Left forelimb (tissue), 1 donor: ENCODE measurements at places on chromosomes 1 and 21.
A peak's percentile ranks its signal among the peaks of the same experiment; 100 is the strongest.

DNA sequence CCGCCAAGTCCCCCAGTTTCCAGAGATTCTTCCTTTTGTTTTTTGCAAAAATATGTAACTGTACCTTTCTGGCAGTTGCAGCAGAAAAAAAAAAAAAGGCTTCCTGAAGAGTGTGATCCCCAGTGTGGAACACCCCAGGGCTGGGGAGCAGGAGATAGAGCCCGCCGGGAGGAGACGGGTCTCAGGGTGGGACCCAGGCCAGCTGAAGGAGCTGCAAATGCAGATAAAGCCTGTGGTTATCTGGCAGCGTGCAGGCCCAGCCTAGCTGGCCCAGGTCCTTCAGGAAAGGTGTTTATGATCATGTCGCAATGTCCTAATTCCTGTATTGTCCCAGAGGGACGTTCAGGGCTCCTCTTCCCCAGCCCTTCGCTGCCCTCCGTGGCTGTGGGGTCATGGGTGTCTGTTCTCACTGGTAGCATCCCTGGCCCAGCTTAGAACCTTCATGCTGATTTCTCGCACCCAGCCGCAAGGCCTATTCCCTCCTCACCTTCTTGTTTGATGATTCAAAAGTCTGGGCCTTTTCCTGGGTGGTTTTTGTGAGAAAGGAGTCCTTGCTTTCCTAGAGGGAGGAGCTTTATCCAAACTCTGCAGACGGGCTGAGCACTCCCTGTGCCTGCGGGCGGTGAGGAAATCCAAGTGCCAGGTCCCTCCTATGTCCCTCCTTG is 26.2 kb downstream of the RNF187 start:
- DNase-seq = peak; percentile 51

DNA sequence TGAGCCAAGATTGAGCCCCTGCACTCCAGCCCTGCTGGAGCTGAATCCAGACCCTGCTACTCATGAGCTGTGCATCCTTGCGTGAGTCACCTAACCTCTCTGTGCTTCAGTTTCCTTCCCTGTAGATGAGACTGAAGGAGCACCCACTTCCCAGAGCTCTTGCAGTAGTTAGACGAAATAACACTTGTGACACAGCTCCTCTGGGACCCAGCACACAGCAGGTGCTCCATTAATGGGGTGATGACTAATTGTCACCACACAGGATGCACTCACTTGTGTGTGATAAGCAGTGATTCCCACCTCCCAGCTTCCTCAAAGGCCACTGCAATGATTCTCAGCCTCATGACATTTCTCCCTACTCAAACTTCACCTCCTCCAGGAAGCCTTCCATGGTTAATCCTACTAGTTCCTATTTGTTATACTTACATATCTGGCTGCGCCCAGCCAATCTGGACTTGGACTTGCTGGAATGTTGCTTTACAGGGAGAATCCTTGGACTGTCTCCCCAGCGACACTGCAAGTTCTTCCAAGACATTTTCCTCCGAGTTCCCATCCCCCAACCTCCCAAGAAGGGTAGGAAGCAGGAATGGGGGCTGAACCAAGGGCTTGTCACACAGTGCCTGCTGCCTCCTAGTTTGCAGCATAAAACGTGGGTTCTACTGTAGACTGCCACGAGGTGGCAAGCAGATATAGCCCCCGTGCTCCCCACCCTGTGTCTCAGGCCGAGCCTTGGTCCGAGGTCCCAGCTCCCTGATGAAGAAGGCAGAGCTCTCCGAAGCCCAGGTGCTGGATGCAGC is 17.2 kb downstream of the DRAXIN start:
- DNase-seq = no peak

DNA sequence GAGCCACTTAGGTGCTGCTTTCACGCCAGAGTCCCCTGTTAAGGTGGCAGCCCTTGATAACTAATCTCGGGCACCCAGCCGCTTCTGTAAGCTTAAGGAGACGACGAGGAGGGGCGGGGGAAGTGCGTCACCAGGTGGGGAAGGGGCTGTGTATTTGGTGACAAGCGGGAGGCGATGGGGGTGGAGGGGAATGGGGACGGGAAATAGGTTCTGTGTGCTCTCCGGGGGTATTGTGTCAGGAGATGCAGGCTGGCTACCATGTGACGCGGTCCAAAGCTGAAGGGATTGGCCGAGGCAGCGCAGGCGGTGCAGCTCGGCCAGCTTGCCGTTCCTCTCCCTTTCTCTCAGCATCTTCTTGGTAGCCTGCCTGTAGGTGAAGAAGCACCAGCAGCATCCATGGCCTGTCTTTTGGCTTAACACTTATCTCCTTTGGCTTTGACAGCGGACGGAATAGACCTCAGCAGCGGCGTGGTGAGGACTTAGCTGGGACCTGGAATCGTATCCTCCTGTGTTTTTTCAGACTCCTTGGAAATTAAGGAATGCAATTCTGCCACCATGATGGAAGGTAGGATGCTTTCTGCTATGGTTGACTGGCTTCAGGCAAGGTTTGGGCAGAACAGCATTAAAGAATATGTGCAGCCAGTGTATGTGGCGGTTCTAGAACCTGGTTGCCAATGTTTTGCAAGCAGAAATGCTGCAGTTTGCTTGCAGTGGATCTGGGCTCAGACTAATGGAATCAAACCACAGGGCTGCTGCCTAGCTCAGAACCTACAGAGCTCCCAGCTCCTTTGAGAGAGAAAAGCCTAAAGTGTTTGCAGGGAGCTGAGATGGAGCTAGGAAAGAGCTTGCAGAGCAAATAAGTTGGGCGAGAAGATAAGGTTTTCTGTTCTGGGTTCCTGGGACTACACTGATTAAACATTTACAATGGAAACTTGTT is at the start of gene SGIP1:
TSS of gene SGIP1 (plus strand) at position 350 of the 937 bp plus-strand sequence. CDS start at position 556, 206 bp downstream.
- DNase-seq = no peak

- no peak for DNase-seq
These were observed 12.6 kb upstream of the IL12RB2 start for GRCh38 chr1:67294836-67295617.

DNA sequence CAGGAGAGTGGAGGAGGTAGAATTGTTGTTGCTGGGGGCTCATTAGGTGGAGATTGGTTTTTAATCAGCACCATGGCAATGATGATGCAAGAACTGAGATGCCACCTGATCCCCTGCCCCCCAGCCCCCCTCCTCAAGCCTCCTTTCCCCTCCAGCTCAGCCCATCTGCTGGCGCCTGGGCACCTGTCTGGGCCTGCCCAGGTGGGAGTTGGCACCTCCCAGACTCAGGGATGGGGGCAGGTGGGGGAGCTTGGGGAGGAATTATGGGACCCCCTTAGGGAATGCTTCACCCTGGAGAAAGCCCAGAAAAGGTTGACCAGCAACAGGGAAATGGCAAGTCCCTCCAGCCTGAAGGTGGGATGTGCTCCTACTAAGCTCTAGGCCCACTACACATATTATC is 1.5 kb upstream of the NHLH1 start:
- DNase-seq = no peak

- DNase-seq = no peak
These were observed 5.7 kb downstream of the FBLIM1 start for GRCh38 chr1:15764269-15764764.

- no peak for DNase-seq
These were observed 82.5 kb downstream of the NRIP1 start for GRCh38 chr21:14982336-14982735.

- no peak for DNase-seq
These were observed 41.1 kb downstream of the PRKAA2 start for GRCh38 chr1:56686169-56686568.

- no peak for DNase-seq
These were observed 32.8 kb upstream of the DNASE2B start for GRCh38 chr1:84365225-84366221.

GRCh38 chr21:42892582-42892930 is 553 bp upstream of the NDUFV3 start:
- DNase-seq = no peak

- no peak for DNase-seq
These were observed 80.2 kb upstream of the PPP2R5A start for GRCh38 chr1:212205006-212205405.

DNA sequence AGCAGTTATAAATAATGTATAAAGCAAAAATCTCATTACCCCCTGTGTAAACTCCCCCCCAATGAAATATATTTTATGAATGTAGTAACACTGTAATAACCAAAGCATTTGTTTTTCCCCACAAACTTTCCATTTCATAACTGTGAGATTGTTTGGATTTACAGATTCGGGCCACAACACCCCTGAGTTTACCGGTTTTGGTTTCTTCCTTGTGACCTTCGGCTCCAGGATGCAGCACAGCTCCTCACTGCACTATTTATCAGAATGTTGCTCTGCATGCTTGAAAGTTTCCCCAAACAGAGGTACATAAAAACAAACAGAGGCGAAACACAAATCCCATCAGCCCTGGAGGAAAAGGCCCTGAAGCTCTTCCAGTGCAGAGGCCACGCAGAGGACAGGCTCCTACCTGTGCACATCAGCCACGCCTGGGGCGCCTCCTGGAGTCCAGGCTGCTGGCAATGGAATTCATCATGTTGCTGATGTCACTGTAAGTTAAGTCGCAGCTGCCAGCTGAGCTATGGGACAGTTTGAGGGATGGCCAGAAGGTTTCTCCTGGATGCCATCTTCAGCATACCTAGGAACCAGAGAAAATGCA is 122.0 kb downstream of the LMO4 start:
- DNase-seq = no peak

DNA sequence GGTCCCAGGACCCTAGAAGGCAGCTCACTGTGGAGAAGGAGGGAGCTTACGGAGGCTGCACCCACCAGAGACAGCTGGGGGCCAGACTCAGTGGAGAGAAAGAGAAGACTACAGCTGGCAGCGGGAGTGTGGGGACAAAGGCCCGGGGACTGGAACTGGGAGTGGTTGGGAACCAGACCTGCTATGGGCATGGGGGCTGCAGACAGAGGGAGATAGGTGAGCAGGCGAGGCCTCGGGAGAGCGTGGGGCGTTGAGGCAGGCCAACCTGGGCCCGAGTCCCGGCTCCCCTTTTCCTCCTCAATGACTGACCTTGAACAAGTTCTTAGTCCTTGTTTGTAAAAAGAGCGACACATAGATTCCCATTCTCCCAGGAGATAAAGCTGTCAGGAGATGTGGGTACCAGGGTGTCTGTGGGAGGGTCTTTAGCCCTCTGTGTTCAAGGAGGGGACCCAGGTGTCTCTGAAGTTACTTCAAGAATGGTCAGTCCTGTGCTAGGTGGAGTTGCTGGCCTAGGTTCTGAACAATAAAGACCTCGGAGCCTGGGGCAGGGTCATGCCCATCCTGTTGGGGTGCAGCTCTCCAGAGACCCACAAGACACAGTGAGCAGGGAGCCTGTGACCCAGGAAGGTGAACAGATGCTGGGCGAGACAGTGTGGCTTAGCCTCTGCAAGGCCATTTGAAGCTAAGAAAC is 87.9 kb downstream of the ITPKB start:
- no peak for DNase-seq

DNA sequence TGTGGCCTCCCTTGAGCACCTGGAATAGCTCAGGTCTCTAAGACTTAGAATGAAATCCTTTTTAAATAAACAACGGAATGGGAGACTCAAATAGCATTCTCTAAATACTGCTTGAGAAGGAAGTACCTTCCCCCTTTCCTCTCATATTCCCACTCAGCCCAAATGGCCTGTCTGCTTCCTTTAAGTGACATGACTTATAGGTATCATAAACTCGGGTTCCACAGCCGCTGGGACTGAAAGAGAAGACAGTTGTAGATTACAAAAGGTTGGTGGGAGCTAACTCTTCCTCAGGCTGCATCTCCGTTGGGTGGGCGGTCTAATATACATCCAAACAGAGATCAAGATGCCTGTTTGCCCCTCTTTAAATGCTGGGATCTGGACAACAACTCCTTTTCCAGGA is 1.2 kb upstream of the HMCN1 start:
- no peak for DNase-seq

- DNase-seq = no peak
These were observed 96.3 kb downstream of the SETD4 start for GRCh38 chr21:35963920-35964451.

GRCh38 chr21:16258844-16259611 is 529.2 kb downstream of the USP25 start:
- DNase-seq = no peak

- no peak for DNase-seq
These were observed 162.7 kb downstream of the SIPA1L2 start for GRCh38 chr1:232467073-232467760.

- no peak for DNase-seq
These were observed 64.6 kb downstream of the UBIAD1 start for GRCh38 chr1:11337580-11338073.

GRCh38 chr21:15557925-15558324 is 171.9 kb upstream of the USP25 start:
- DNase-seq = no peak

GRCh38 chr21:42216726-42217572 is 2.0 kb upstream of the ABCG1 start:
- no peak for DNase-seq

GRCh38 chr21:41593760-41594138 is 85.8 kb upstream of the TMPRSS2 start:
- no peak for DNase-seq

DNA sequence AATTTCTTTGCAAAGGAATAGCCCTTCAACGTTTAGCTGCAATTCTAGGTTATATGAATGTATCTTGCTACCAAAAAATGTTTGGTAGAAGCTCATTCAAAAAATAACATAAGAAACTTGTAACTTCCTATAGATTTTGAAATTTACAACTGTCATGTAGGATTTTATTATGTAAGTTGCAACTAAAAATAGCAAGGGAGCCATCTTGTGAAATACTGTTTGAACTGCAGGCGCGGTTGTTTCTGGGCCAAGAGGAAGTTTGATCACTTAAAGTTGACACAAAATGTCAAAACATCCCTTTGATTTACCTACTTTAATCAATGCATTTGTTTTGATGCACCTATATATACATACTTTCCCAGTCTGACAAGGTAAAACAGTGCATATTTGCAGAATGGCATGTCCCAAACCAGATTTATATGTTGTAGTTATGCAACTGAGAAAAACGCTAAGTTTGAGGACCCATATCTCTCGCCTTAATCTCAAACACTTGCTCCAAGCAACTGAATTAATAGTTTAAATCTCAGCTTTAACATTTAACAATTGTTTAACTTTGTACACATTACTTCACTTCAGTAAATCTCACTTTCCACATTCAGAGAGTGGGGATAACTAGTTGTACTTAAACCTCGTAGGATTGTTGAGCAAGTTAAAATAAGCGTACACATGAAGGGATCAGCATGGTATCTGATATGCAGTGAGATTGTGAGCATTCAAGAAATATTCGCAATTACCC is 63.9 kb downstream of the KCNK2 start:
- DNase-seq = no peak

DNA sequence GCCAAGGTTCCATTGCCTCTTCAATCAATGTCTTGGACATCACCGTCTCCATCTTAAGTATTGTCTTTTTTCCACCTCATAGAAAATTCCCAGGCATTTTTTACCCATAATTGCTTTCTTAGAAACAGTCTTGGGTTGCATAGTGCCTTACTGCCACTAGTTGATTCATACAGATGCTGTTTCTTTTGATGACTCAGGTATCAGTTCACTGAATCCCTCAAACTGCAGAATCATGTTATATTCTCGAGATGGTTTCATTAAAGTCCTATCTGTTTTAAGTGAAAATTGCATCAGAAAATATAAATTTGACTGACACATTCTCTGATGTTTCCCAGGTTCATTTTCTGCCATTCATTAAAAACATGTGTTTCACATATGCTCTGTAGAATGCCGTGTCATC is 1489.1 kb downstream of the BRINP3 start:
- no peak for DNase-seq
